GM18507 (cell line): ENCODE measurements at places on chromosomes 2 and 18.

- no peak for DNase-seq
Observed at GRCh38 chr2:162509288-162509968, 165.5 kb downstream of the GCA start.

DNA sequence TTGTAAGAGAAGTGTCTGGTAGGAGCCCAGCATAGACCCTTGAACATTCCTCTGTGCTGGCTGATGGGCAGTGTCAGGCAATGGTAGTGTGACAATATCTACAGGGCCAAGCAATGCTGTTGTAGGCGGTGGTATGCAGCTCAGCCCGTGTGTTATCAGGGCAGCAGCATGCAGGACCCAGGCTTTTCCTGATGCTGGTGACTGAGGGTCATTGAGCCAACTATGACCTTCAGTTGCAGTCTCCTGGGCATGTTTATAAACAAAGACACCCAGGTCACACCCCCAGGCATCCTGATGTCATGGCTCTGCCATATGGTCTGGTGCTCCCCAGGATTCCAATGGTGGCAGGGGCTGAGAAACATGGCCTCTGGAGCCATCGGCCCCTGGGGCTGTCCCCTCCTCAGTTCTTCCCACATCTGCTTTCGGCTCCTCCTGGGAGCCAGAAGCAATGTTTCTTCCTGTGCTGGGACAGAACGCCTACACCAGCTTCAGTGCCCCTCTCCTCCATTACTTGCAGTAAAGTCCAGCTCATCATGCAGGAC lies 518.0 kb upstream of the HS6ST1 start:
- no peak for DNase-seq

- no peak for DNase-seq
Observed at GRCh38 chr18:75219745-75220375, 9.3 kb downstream of the TSHZ1 start.

DNA sequence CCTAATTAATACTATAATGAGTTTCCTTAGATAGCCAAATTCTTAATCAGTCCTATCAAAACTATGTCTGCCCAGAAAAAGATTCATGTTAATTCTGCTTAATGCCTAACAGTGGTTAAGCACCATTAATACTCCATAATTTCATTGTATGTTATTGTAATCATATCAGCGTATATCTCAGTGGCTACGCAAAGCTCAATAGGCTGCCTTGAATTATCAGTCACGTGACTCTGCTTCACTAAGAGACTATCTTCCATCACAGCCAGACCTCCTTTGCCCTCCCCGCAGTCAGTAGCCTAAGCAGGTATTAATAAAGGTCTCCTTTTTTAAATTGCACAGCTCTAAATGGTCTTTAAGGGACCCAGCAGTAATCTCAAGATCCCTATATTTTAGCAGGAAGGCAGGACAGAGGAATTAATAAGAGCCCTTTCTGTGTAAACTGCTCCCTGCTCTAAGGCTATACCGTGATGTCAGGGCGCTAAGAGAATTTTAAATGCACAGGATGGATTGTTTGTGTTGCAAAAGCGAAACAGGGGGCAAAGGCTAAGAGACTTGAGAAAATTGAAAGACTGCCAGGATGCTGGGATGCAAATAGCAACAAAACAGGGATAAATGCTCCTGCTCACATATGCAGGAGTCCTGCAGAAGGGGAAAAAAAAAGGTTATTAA lies 215.6 kb upstream of the POU3F3 start:
- no peak for DNase-seq

- DNase-seq, result no peak
Observed at GRCh38 chr18:3306391-3306790, 44.5 kb downstream of the MYL12B start.

DNA sequence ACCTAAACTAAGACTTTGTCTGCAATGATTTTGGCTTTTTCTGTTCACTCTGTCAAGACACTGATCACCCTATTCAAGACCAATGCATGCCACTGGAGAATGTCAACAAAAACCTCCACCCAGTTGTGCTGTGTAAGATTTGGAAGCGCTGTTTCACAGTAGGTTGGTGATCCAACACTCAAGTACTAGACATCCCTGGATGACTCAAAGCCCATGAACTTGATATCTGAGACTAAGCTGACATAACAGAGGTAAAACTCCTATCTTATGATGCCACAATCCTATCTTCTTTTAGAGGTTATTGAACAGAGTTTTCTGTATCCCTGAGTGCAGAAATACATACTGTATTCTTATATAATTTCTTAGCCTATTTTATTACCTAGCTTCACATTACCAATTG lies 251.3 kb upstream of the ETAA1 start:
- DNase-seq, result no peak
